Calu3 (cell line): ENCODE measurements at places on chromosomes 5 and 9.

DNA sequence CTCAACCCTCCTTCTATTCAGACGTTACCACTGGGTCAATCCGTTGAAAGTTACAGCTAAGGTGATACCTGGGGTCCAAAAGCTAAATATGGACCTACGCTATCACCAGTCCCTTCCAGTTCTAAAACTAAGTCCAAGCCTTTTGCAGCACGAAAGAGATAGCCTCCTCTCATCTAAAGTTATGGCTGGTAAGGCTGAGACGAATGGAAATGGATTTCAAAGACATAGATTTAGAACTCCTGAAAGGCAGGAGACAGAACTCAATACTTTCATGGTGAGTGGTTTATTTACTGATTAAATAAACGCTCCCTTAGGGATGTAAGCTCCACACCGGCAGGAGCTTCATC lies 751 bp upstream of the RIC1 start:
- peaks cover 27% of the 10 kb centered on the region for H3K36me3 ChIP-seq
- no peaks in the 10 kb centered on the region for H3K27me3 ChIP-seq
- H3K27ac ChIP-seq, result peak overlapping the region; percentile 56
- H3K4me1 ChIP-seq, result peaks cover 16% of the 10 kb centered on the region
- no peak for DNase-seq
- peak overlapping the region; percentile 97 for H3K4me3 ChIP-seq

DNA sequence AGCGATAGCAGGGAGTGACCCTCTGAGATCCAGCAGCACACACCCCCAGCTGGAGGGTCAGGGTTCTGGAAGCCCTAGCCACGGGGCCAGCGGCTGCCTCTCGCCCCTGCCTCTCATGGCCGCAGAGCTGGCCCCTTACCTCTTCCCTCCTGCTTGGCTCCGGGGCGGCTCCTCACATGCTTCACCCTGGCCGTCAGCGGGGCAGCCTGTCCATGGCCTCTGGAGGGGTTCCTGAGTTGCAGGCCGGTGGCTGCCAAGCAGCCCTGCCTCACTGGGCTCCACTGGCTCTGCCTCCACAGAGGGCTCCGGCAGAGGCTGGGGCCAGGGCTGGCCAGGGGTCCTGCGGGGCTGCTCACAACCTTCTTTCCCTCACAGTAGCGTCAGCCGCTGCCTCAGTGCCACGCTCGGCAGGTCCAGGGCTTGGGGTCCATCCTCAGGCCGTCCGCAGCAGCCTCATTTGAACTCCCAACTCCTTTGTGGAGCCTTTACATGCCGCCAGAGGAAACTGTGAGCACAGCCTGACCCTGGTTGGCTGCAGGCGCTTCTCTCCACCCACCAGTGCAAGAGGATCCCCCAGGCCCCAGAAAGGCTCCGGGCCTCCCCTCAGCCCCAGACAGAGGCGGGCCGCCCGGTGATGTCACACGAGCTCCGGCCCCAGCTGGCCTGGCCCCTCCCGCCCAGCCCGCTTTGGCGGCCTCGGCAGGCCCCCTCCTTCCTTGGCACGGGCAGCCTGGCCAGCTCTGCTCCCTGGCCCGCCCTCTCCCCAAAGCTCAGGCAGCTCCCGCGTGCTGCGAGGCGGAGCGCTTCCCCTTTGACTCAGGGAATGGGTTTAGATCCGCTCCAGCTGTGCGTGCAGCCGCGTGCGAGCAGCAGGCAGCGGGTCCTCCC lies at the start of gene ANGPTL2:
ANGPTL2 (minus strand) TSS at position 460 of the 888 bp plus-strand sequence. CDS start 13,904 bp downstream, outside the sequence.
- no peak within 1 kb of the TSS for H3K27ac ChIP-seq
- H3K36me3 ChIP-seq, result no peaks in the 10 kb centered on the region
- peaks cover 36% of the 10 kb centered on the region for H3K27me3 ChIP-seq
- no peaks in the 10 kb centered on the region for H3K4me1 ChIP-seq
- DNase-seq, result no peak

DNA sequence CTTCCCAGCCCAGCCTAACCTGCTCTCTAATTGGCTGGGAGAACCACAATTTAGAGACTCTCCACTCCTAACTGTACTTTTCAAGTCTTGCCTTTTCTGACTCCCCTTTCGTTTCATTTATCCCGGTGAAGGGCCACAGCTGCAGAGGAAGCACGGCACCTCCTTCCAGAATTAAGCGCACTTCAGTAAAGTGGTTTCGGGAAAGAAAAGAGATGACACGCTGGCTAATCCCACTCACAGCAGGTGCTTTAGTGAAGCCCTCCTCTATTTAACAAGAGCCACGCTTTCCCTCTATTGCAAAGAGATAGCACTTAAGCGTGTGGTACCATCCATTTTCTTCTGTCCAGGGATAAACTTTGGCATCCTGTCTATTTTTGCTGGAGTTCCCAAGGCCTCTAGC lies 4.8 kb downstream of the DNAH5 start:
- no peaks in the 10 kb centered on the region for H3K27me3 ChIP-seq
- H3K27ac ChIP-seq, result no peak overlapping the region
- no peaks in the 10 kb centered on the region for H3K4me1 ChIP-seq
- H3K36me3 ChIP-seq, result no peaks in the 10 kb centered on the region
- H3K4me3 ChIP-seq, result no peak overlapping the region

GRCh38 chr9:134988706-134989105 lies 71.0 kb upstream of the FCN1 start:
- H3K36me3 ChIP-seq, result no peaks in the 10 kb centered on the region
- H3K27ac ChIP-seq, result no peak overlapping the region

DNA sequence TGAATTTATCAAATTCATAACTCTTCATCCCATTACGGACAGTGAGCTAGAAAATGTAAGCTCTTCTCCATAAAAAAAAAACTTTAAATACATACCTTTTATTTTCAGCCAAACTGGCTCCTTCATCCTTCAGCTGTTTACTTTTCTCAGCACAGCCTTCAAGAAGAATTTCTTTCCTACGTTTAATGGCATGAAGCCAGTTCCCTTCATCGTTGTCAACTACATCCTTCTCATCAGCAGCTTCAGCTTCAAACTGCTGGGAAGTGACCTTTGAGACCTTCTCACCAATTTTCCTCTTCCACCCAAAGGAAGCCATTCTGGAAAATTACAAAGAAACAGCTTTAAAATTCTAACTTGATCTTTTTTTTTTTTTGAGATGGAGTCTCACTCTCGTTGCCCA lies 9.1 kb downstream of the TTC33 start:
- H3K4me1 ChIP-seq, result peaks cover 10% of the 10 kb centered on the region
- no peak overlapping the region for H3K4me3 ChIP-seq
- no peak overlapping the region for H3K27ac ChIP-seq
- no peaks in the 10 kb centered on the region for H3K36me3 ChIP-seq
- no peaks in the 10 kb centered on the region for H3K27me3 ChIP-seq

GRCh38 chr5:159904874-159905273 lies 11.4 kb upstream of the ADRA1B start:
- peaks cover 74% of the 10 kb centered on the region for H3K4me1 ChIP-seq
- DNase-seq, result no peak
- no peak overlapping the region for H3K4me3 ChIP-seq
- no peaks in the 10 kb centered on the region for H3K27me3 ChIP-seq
- peak overlapping the region; percentile 85 for H3K27ac ChIP-seq
